ENCODE measurements at places on chromosomes 7 and 10.

- DNase-seq, result no peak
These were observed 125.1 kb downstream of the NT5C2 start for GRCh38 chr10:103067956-103068355.

GRCh38 chr7:138588986-138589385 is 112.2 kb downstream of the SVOPL start:
- no peak for DNase-seq

DNA sequence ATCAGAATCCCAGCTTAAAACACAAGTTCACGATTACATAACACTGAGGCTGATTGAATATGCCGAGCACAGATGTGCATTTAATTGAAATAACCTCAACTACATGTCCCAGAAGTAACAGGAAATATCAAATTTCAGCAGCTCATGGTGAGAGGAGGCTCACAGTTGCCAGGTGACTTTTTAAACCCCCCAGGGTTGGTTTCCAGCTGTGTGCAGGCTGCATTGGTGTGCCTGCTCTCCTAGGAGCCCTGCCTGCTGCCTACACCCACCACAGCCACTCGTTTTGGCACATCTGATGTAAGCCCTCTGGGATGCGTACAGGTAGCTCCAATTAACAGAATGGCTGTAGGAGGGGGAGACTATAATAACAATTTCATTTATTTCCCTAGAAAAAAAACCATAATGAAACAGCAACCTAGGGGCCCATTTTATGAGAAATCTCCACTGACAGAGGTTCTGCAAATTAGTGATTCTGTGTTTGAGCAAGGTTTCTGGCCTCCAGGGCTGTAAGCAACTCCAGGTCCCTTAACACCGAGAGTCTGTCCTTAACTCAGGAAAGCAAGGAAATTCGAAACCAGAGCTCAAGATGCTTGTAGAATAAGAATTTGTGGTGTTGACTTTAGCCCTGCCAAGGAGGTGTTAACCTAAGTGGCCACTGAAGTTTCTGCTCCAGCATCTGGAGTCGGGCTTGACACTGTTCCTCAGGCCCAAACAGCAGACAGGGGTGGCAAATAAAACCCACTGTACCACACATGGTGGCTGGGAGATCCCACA is 161.9 kb downstream of the BMPER start:
- no peak for DNase-seq

GRCh38 chr10:131698986-131699385 is 201.8 kb upstream of the PPP2R2D start:
- DNase-seq, result no peak

- no peak for DNase-seq
These were observed 889.9 kb upstream of the PHF14 start for GRCh38 chr7:10083766-10084165.

DNA sequence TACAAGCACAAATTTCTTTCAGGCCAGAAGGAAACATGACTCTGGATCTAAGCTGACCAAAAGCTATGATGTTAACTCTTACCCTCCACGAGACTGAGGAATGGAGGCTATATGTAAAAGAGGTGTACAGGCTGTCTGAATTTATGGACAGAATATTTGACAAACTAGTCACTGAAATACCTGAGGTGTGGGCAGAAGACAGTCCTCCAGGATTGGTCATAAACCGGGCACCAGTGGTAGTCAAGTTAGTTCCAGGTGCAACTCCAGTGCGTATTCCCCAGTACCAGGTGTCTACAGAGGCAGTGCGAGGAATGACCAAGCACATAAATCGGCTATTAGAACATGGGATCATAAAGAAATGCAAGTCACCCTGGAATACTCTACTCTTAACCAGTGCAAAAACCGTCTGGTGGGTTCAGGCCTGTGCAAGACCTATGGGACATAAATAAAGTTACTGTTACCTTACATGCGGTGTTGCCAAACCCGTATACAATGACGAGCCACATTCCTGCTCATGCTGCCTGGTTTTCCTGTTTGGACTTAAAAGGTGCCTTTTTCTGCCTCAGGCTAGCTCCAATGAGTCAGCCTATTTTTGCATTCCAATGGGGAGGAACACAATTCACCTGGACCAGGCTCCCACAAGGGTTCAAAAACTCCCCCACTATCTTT is 6.7 kb upstream of the CYREN start:
- DNase-seq, result no peak

DNA sequence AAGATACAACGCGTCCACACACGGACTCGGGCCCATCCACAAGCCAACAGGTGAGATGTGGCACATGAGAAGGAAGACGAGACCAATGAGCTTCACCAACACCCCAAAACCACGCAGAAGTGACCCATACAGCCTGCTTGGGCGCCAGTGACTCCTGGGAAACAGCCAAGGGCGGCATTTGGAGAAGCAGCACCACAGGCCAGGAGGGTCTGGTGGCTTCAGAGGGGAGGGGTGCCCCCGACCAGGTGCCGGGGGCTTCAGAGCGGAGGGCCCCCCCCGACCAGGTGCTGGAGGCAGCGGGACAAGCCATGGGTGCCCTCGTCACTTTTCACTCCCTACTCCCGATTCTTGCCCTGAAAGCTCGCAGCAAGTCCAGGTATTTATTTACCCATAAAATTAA is 140.1 kb downstream of the DIP2C start:
- no peak for DNase-seq

GRCh38 chr10:114876602-114877300 is 55.2 kb downstream of the FHIP2A start:
- no peak for DNase-seq

DNA sequence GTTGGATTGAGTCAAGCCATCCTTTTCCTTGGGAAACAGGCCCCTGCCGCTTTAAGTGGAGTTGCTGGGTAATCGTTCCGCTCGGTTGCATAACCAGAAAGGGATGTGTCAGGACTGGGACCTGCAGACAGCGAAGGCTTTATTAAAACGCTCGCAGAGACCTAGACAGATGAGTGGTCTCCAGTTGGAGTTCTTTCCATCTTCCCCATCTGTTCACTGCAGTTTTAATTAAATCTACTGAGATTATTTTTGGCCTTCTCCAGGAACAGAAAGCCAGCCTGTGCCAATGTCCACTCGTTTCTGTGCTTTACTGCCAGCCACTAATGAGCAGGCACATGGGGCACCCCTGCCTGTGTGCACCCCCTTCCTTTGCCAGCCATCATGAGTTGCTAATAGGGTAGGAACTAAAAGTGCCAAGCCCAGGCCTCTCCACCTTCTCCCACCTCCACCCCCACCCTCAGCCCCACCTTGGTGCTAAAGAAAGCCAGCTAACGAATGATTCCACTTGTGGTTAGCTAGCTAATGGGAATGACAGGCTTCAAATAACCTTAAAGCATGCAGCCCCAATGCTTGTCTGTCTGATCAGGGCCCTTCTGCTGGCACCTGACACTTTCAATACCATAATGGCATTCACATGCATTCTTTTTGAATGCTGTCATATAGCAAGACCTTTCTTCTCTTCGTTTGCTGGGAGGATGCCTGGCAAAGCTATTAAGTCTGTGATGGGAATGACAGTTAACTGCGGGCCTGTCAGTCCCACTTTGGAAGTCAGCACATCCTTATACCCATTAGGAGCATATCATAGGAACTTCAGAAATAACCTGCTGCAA is 556.8 kb upstream of the GALNT17 start:
- DNase-seq, result no peak

- no peak for DNase-seq
These were observed 109.3 kb upstream of the RHEB start for GRCh38 chr7:151628846-151629604.

DNA sequence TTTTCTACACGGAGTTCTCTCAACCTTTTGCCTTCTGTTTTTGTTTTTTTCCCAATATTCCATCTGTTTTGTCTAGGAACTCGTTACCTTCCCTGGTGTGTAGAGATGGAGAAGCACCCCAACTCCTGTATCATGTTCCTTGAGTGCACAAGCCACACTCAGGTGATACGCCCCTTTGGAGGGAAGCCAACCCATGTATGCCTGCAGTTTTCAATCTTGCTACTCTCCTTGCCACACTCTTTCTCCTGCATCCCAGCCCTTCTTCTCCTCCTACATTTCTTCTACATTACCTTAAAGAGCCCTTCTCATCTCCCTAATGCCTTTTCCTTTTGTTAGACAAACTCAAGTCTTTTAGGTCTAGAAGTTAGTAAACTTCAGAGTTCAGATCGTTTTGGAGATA is 10.2 kb upstream of the SP4 start:
- DNase-seq, result no peak

GRCh38 chr7:55509322-55509721 is 63.0 kb downstream of the VOPP1 start:
- DNase-seq, result no peak

DNA sequence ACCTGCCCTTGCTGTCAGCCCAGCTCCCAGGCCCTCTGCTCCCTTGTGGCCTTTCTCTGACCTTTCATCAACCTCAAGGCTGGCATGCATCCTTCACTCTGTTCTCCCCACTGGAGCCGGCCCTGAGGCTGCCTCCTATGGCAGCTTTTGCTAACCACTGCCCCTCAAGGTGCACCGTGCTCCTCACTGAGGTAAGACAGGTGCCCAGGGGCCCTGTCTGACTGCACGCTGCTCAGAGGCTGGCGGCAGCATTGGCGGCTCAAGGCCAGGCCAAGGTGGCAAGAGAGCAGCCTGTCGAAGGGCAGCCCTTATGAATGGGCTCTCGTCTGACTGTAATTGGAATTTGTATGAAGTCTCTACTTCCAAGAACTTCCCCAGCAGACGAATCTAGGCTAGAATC is 172.6 kb downstream of the ZNF248 start:
- DNase-seq, result no peak

DNA sequence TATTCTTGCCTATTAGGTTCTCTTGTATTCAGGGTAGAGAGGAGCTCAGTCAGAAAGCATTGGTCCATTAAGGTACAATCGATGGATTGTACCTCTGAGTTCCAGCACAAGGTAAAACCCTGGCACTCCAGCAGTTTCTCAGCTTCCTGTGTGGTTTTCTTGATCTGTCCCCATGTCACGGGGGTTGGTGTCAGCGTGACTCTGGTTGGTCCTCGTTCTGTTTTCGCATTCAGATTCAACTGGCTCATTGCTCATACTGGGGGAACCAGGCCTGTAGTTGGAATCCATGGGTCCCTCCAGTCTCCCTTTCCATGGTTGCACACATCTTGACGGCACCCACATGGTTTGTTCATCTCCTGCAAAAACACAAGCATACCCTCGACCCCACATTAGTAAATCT is 32.7 kb upstream of the RASGEF1A start:
- no peak for DNase-seq

DNA sequence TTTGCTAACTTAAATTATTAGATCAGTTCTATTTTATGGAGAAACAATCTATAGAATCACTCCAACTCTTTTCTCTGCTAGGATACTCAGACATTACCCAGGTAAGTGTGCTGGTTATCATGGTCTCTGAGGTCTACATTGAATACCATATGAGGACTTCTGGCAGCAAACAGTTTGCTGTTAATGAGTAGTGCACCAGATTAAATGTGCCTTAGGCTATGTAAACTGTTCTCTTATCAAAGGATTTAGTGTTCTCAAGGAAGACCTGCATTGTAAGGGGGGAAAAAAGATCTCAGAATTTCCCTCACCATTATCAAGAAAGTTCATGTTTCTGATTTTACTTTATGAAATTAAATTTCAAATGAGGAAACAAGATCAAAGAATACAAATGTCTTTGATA is 107.5 kb downstream of the ITGB8 start:
- no peak for DNase-seq

- no peak for DNase-seq
These were observed 189.2 kb downstream of the C7orf25 start for GRCh38 chr7:42722716-42723115.

DNA sequence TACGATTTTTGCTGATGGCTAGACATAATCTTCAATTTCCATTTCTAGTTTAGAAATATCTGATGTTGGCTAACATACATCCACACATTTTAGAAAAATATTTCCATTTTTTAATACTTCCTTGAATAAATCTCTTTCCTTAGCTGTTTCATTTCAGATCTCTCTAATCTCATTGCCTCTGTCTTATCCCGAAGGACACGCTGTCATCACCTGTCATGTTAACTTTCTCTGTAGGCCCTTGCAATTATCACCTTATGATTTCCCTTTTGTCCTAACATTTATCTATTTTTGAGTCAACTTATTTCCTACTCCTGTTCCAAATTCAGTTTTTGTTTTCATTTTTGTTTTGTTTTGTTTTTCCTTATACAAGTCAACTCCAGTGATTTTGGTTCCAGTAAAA is 173.1 kb upstream of the POM121L12 start:
- DNase-seq, result no peak

GRCh38 chr7:90532231-90532929 is 62.9 kb downstream of the PTTG1IP2 start:
- no peak for DNase-seq

DNA sequence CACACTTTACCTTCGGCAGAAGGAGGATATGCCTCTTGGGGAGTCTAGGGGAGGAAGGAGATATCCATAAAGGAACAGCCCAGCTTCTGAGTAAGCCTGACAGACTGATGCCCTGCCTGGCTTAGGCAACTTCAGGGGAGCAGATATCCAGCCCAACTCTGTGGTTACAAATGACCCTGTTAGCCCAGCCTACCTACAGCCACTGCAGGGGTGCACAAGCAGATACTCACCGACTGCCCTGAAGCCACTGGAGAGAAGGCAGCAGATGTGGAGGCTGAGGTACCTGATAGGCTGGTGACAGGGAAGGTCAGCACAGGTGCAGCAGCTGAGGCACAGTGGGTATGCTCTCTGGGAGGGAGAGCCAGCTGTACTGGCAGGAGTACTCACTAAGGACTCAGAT is 770.2 kb downstream of the GRID1 start:
- DNase-seq, result no peak

- no peak for DNase-seq
These were observed 36.3 kb upstream of the SH2D4B start for GRCh38 chr10:80501381-80501912.

DNA sequence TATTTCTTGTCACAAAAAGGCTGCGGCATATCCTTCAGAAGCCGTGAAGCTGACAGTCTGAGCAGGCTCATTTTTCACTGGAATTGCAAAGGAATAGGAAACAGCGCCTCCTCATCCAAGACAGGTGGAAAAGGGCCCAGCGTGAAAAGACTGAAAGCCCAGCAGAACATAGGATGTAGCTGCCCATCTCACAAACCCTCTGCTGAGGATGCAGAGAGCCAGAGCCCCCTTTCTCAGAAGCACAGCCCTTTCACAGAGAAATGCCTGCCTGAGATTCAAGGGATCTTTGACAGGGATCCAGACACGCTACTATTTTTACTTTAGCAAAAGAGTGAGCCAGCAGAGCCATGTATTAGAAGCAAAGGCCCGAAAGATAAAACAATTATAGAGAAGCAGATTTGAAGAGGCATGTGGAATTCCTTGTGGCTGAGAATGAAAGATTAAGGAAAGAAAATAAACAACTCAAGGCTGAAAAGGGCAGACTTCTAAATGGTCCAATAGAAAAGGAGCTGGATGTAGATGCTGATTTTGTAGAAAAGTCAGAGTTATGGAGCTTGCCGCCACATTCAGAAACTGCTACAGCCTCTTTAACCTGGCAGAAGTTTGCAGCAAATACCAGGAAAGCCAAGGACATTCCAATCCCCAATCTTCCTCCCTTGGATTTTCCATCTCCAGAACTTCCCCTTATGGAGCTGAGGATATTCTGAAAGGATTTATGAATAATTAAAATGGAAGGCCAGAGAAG is 36.9 kb downstream of the GDI2 start:
- DNase-seq, result no peak

- no peak for DNase-seq
These were observed 52.8 kb downstream of the ARHGAP22 start for GRCh38 chr10:48551861-48552591.

GRCh38 chr7:119197172-119197876 is 972.8 kb downstream of the ANKRD7 start:
- no peak for DNase-seq

GRCh38 chr10:69093933-69094332 is 6.0 kb downstream of the SRGN start:
- no peak for DNase-seq
